Stimulated activated naive CD8-positive, alpha-beta T cell treated with anti-CD3 and anti-CD28 coated beads, Interleukin-15, amount 100 ng/mL, for 72 hours (primary cell): ENCODE measurements at places on chromosomes 2 and 18.
A peak's percentile ranks its signal among the peaks of the same experiment; 100 is the strongest.

DNA sequence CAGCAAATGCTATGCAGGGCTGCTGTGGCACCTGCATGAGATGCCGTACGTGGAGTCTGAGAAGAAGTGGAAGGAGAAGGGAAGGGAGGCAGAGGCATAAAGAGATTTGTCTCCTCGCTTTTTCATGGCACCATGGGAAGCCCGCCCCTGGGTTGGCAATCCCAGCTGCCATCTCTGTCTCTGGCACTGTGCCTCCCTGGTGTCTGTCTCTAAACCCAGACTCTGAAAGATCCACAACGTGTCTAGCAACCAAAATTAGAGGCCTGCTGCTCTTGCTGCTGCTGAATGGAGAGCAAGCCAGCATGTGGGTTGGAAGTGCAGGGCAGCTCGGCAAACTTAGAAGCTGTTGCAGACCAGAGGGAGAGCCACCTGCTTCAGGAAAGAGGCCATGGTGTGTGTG lies 53.1 kb downstream of the INO80C start:
- DNase-seq: no peak

GRCh38 chr18:75491361-75491760 lies 63.9 kb upstream of the SMIM21 start:
- no peak for DNase-seq

- no peak for DNase-seq
Observed at GRCh38 chr2:125581557-125581956, 1074.4 kb upstream of the GYPC start.

GRCh38 chr2:68743531-68743930 lies 8.9 kb downstream of the ARHGAP25 start:
- no peak for DNase-seq

GRCh38 chr2:168603439-168603961 lies 147.4 kb downstream of the CERS6 start:
- no peak for DNase-seq

GRCh38 chr18:13612196-13612997 lies 114.0 kb downstream of the FAM210A start:
- DNase-seq: peak; percentile 71

- DNase-seq: no peak
Observed at GRCh38 chr18:22427822-22428549, 10.3 kb upstream of the CTAGE1 start.

- no peak for DNase-seq
Observed at GRCh38 chr18:27645929-27646328, 460.8 kb upstream of the CHST9 start.

DNA sequence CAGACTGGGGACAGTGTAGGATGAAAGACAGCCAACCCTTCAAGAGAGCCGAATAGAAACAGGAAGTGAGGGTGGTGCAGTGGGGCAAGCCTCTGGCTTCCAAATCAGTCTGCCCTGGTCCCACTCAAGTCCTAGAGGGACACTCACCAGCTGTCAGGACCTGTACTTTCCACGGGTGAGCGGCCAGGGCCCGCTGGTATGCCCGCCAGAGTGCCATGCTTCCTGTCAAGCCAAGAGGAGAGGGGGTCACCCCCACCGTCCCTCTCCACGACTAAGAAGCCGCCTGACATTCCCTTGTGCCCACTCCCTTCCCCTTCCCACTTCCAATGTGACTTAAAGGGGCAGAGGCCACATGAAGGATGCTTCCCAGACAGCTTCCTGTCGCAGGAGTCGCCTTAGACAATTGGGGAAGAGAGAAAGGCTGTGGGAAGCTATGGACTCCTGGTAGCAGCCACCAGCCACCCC lies 564 bp downstream of the MPV17 start:
- no peak for DNase-seq

DNA sequence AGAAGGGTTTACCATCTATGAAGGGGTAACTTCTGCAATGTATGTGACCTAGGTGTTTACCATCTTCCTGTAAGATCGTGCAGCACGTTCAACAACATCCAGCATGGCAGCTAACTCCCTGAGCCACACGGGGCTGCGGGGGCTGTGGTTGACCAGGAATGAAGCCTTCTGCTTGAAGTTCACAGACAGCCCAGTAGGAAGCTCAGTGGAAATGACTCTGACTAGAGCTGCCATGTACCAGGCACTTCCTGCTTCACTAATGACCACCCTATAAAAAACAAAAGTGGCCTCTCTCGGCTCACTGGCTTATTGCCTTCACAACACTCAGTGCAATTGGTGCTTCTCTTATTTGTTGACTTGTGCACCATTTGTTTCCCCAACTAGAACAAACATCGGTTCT lies 99.7 kb upstream of the SMAD7 start:
- no peak for DNase-seq

- DNase-seq: no peak
Observed at GRCh38 chr18:67279988-67280387, 236.5 kb downstream of the DSEL start.

DNA sequence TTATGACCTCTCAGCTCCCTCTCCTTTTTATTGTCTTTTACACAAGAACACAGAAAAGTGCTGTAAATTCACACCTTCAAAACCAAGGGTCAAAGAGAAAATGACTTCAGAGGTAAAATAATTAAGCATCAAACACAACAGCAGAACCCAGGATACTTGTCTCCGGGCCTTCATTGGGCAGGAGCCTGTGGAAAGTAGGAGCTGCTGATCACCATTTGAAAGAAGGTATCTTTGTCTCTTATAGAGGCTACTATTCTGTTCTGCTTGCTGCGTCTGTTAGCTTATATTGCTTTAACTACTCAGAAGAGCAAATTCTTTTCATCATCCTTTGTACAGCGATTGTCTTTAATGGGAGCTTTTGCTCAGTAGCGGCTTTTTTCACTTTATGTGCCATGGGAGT lies 261.1 kb downstream of the PTGR3 start:
- DNase-seq: no peak

DNA sequence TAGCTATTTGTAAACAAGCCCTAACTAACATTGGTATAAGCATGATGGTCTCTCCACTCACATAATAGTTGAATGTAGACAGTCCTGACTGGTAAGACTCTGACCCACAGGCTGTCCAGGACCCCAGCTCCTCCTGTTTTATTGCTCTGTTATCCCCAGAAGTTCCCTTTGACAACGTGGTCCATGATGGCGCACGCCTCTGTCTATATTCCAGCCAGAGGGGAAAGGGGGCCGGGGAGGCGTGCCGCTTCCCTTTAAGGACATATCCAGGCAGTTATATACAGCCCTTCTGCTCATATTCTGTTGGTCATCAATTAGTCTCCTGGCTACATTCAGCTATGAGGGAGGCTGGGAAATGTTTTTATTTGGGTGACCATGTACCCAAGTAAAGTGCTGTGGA lies 6.7 kb downstream of the DYSF start:
- DNase-seq: no peak
